ENCODE measurements at places on chromosomes 1 and 21. TPM values are rescaled to one million over a fixed set of nuclear protein-coding genes. Genes with fewer than 3 reads are reported as not detected.
A peak's percentile ranks its signal among the peaks of the same experiment; 100 is the strongest.

Gene MMP23B
- not detected for total RNA-seq

Gene AGTRAP
- total RNA-seq = 113 TPM

DNA sequence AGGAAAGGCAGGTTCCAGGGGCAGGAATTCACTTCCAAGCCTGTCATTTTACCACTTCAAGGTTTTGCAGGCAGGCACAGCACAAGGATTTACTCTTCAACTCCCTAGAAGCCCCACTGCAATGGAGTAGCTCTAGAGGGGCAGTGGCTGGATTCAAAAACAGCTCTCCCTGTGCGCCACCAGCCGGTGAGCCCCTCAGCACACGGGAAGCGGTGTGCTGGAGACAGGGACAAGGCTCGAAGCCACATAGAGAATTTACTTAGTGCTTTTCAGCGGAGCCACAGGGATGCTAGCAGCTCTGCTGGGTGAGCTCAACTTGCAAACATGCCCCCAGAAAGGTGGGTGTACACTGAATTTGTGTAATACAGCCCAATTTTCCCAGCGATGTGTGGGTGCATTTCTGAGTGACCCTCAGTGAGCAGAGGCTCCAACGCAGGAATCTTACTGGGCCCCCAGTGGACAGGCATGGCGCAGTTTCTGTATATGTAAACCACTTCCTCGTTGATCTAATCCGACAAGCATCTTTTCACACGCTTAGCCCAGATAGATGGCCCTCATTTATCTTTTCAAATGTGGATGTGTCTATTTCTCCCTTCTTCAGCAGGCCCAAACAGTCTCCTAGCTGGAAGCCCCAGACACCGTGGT is 10.9 kb downstream of the VWA5B1 start:
- no peak overlapping the region for H3K4me3 ChIP-seq
- H3K36me3 ChIP-seq = no peaks in the 10 kb centered on the region
- DNase-seq = no peak
- H3K27ac ChIP-seq = no peak overlapping the region
- peaks cover 27% of the 10 kb centered on the region for H3K27me3 ChIP-seq

DNA sequence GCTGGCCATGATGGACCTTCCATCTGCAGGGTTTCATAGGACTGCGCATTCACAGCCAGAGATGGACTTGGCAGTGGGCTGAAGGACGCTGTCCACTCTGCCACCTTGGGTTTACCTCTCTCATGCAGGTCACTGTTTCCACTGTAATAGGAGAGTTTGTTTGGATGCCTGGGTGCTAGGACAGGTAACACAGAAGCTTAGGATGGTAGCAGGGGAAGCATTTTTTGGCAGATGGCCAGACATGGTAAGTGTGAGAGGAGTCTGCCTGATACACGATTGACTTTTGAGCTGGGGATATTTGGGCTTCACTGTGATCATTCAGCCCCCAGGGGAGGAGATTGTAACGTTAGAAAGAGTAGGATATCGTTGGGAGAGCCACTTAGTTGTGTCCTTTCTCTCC is 11.8 kb downstream of the PSEN2 start:
- H3K27ac ChIP-seq = no peak overlapping the region
- H3K27me3 ChIP-seq = no peaks in the 10 kb centered on the region
- H3K36me3 ChIP-seq = no peaks in the 10 kb centered on the region
- DNase-seq = no peak
- H3K4me1 ChIP-seq = no peaks in the 10 kb centered on the region
- H3K4me3 ChIP-seq = no peak overlapping the region

GRCh38 chr1:179889589-179889988 is 7.5 kb downstream of the TOR1AIP1 start:
- DNase-seq = no peak
- H3K36me3 ChIP-seq = peaks cover 62% of the 10 kb centered on the region
- no peak overlapping the region for H3K27ac ChIP-seq

GRCh38 chr1:212982430-212983152 is 32.2 kb downstream of the VASH2 start:
- H3K27ac ChIP-seq = no peak overlapping the region
- no peaks in the 10 kb centered on the region for H3K4me1 ChIP-seq
- DNase-seq = no peak
- H3K27me3 ChIP-seq = peaks cover 9% of the 10 kb centered on the region
- H3K4me3 ChIP-seq = no peak overlapping the region

Gene ZNF326
- total RNA-seq = 5.2 TPM

Gene PADI4
- not detected for total RNA-seq

Gene OR2L8
- total RNA-seq = not detected

Gene SLFNL1
- not detected for total RNA-seq

- no peaks in the 10 kb centered on the region for H3K36me3 ChIP-seq
- no peak overlapping the region for H3K4me3 ChIP-seq
- no peaks in the 10 kb centered on the region for H3K27me3 ChIP-seq
- DNase-seq = peak; percentile 53
- H3K27ac ChIP-seq = no peak overlapping the region
These were observed 61.3 kb downstream of the H3-3A start for GRCh38 chr1:226123591-226124471.

Gene DDOST
- 356 TPM for total RNA-seq

GRCh38 chr1:24696041-24696755 is 49.0 kb upstream of the CLIC4 start:
- H3K4me3 ChIP-seq = no peak overlapping the region
- no peak for DNase-seq

Gene SYT11
- total RNA-seq = 28.5 TPM

Gene NFIA
- 3.4 TPM for total RNA-seq

- DNase-seq = peak; percentile 75
- no peak overlapping the region for H3K4me3 ChIP-seq
- H3K27ac ChIP-seq = no peak overlapping the region
- H3K27me3 ChIP-seq = no peaks in the 10 kb centered on the region
- no peaks in the 10 kb centered on the region for H3K36me3 ChIP-seq
- H3K4me1 ChIP-seq = no peaks in the 10 kb centered on the region
These were observed 132.8 kb downstream of the SNX7 start for GRCh38 chr1:98794196-98794886.

Gene SMCP
- not detected for total RNA-seq

GRCh38 chr1:40638097-40639036 is 27.1 kb downstream of the RIMS3 start:
- no peaks in the 10 kb centered on the region for H3K4me1 ChIP-seq
- DNase-seq = peak; percentile 16
- no peaks in the 10 kb centered on the region for H3K36me3 ChIP-seq

Gene ADAMTS5
- 9.6 TPM for total RNA-seq

Gene JAM2
- 1.9 TPM for total RNA-seq

Gene C1orf116
- total RNA-seq = not detected

DNA sequence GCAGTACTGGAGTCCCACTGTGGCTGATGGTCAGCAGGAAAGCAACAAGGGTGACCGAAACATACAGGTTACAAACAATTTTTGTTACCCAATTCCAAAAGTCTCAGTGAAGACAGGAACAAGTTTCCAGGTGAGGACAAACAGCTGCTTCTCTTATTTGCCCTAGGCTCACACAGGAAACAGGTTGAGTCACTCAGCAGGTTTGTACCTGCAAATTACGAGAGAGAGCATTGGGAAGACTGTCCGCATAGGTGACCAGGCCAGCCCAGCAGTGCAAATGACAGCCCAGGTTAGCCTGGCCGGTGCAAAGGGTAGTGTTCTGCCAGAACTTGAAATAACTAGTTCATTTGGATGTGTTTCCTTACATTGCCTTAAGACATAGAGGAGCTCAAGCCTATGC is 40.0 kb upstream of the DSCAM start:
- H3K36me3 ChIP-seq = no peaks in the 10 kb centered on the region
- H3K27ac ChIP-seq = no peak overlapping the region
- H3K4me1 ChIP-seq = no peaks in the 10 kb centered on the region
- H3K27me3 ChIP-seq = no peaks in the 10 kb centered on the region
- no peak overlapping the region for H3K4me3 ChIP-seq

- H3K4me3 ChIP-seq = peak overlapping the region; percentile 19
- peak; percentile 96 for DNase-seq
- no peaks in the 10 kb centered on the region for H3K27me3 ChIP-seq
- peak overlapping the region; percentile 88 for H3K27ac ChIP-seq
- peaks cover 28% of the 10 kb centered on the region for H3K4me1 ChIP-seq
- no peaks in the 10 kb centered on the region for H3K36me3 ChIP-seq
These were observed 34.8 kb downstream of the KPNA6 start for GRCh38 chr1:32142446-32143301.

Gene GBP6
- total RNA-seq = not detected

Gene CYP4Z1
- not detected for total RNA-seq

DNA sequence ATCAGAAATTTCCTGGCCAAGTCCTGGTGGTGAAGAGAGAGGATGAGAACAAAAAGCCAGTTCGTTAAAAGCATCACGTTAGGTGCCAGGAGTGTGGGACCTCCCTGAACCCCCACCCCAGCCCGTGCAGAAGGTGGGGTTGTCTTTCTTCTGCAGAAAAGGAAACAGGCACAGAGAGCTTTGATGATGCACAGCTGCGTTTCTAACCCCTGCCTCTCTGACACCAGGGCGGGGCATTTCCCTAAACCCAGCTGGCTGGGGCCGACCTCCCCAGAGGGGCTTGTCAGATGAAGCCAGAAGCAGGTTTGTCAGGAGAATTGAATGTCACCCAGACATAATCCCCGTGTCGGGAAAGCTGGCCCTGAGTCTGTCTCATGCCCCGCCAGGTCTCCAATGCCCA is 189.3 kb upstream of the EDN2 start:
- H3K4me1 ChIP-seq = peaks cover 37% of the 10 kb centered on the region
- no peak for DNase-seq
- no peak overlapping the region for H3K4me3 ChIP-seq
- H3K27me3 ChIP-seq = no peaks in the 10 kb centered on the region

GRCh38 chr1:16015960-16016901 is 1.6 kb downstream of the HSPB7 start:
- H3K36me3 ChIP-seq = no peaks in the 10 kb centered on the region
- H3K4me3 ChIP-seq = no peak overlapping the region
- H3K27me3 ChIP-seq = no peaks in the 10 kb centered on the region
- 0 out of 2 replicates have a peak overlapping the region, but pooled peaks have one; percentile 12 for H3K27ac ChIP-seq

DNA sequence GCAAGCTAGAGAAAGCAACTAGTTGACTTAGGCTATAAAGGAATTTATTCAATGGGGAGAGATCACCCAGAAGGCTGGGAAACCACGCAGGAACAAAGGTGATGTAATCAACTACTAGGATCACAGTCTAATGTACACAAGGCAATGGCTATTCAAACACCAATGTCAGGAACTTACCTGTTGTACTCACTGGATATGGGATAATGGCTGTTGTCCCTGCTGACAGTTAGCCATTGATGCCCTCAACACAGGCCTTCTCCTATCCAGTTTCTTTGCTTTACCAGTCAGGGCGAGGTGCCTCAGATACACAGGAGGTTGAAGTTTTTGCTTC is 32.3 kb downstream of the C21orf91 start:
- H3K4me3 ChIP-seq = no peak overlapping the region
- H3K27ac ChIP-seq = no peak overlapping the region
- DNase-seq = no peak
- no peaks in the 10 kb centered on the region for H3K36me3 ChIP-seq
- H3K27me3 ChIP-seq = no peaks in the 10 kb centered on the region

Gene ALPL
- not detected for total RNA-seq

DNA sequence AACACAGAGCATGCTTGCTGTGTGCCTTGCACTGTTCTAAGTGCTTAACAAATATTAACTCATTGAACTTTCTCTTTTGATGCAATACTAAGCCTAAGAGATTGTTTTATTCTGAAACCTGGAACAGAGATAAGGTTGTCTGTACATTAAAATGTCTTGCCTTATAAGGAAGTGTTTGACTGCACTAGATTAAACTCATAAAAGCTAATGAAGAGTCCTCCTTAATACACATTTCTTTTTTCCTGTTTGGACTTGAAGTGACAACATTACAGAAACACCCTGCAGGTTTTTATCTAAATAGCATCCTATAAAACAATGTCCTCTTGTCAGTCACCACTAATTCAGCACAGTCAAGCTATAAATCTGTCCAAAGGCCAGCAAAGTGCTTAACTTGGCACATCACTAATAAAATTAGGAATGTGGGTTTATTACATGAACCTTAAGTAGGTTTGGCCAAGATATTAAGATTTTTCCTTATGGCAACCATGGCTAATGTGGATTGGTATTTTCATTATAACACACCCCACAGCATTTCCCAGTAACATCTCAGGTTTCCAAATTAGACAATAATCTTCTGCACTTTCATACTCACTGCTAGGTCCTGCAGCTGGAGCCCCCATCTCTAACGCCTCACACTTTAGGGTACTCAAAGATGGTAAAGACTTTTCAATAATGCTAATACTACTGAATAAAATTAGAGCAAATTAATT is 389.7 kb downstream of the LMO4 start:
- H3K27ac ChIP-seq = no peak overlapping the region
- H3K36me3 ChIP-seq = no peaks in the 10 kb centered on the region
- no peaks in the 10 kb centered on the region for H3K27me3 ChIP-seq
- H3K4me3 ChIP-seq = no peak overlapping the region

- peaks cover 18% of the 10 kb centered on the region for H3K27me3 ChIP-seq
- H3K4me1 ChIP-seq = peaks cover 7% of the 10 kb centered on the region
These were observed 9.0 kb downstream of the BLACAT1 start for GRCh38 chr1:205446828-205447227.

DNA sequence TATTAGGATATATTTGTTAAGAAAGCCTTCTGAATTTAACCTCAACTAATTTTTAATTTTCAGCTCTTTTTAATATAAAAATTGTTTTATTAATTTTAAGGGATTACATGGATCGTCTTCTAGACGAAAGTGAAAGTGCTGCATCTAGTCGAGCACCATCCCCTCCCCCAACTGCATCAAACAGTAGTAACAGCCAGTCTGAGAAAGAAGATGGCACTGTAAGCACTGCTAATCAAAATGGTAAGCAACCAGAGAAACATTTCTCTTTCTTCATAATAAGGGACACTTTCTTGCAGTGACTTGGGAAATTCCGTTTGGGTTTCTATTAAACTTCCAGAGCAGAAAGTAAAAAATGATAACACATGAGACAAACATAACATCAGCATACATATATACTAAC is 56.9 kb downstream of the MIER1 start:
- H3K36me3 ChIP-seq = peaks cover 86% of the 10 kb centered on the region
- H3K27ac ChIP-seq = peak overlapping the region; percentile 10
- H3K4me3 ChIP-seq = peak overlapping the region; percentile 58
- H3K27me3 ChIP-seq = no peaks in the 10 kb centered on the region
- peaks cover 10% of the 10 kb centered on the region for H3K4me1 ChIP-seq

Gene RBP7
- total RNA-seq = not detected

Gene FCRL5
- total RNA-seq = not detected

DNA sequence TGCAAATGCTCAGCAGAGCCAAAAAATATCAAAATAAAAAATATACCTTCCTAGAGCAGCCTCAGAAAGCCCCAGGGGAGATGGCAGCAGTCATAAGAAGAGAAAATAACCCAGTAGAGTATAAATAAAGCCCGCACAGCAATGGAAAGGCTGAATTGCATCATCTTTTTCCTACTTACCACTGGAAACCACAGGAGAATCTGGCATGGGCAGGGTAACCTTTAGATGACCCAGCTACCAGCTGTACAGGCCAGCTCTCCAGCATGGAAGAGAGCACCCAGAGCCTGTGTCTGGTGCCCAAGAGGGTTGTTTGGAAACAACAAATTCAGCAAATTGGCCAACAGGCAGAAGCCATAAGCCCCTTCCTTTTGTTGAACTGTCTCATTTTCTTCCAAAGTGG is 253.1 kb downstream of the OMA1 start:
- H3K27ac ChIP-seq = no peak overlapping the region
- DNase-seq = no peak

Data from GM23248 (cell line).